Esophagus squamous epithelium (tissue), 5 donors: ENCODE measurements at places on chromosomes 7 and 10.

DNA sequence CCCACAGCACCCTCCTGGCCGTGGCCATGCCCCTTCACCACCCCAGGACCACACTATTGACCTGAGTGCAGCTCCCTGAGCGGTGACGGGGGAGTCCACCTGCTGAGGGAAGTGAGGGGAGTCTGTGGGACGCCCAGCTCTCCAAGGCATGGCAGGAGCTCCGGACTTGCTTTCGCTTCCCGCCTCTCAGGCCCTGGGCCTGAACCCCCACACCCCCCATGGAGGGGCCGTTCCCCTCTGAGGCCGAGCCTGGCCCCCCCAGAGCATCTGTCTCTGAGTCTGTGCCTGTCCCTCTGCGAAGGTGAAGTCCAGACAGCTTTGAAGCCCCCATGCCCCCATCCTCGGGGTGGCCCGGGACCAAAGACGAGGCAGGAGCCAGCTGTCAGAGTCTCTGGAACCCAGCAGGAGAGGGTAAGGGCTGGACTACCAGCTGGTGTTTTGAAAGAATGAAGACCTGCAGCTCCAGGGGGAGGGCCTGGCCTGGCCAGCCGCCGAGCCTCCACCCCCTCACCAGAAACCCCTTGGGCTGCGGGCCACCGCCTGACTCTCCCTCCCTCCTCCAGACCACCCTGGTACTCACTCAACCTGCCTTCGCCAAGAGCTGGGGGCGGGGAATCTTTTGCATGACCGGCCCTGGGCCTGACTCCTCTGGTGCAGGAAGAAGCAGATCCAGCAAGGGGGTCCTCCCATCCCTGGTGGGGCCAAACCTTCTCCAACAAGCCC is 114.0 kb downstream of the PDGFA start:
- DNase-seq, result no peak

- DNase-seq, result no peak
Measured at GRCh38 chr7:381211-382042, 91.5 kb downstream of the FOXL3 start.

DNA sequence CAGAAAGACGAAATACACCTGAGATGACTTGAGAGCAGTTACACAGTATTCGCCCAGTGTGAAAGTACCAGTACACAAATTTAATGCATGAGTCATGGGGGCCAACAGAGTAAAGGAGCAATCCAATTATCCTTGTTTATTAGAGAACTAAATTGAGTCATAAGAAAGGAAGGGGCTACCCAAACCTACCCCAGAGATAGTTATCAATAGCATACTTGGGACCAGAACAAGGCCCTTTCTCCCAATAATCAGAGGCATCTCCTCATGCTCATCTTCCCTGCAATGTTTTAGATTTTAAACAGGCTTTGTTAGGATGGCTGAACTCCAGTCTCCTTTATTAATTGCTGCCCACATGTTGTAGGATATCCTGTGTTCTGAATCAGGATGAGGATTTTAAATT is 239.7 kb upstream of the LRGUK start:
- no peak for DNase-seq

DNA sequence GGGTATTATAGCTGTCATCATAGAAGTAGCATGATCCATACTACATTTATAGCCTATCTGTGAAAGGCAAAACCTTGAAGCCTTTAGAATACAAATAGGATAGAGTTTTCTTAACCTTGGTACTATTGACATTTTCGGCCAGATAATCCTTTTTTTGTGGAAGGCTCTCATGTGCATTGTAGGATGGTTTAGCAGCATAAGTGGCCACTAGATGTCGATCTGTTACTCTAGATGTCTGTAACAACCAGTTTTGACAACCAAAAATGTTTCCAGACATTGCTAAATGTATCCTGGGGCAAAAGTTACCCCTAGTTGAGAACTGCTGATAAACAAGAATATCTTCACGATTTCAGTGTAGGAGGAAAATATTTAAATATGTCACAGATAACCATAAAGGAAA is 319.4 kb upstream of the GALNT17 start:
- DNase-seq, result no peak

DNA sequence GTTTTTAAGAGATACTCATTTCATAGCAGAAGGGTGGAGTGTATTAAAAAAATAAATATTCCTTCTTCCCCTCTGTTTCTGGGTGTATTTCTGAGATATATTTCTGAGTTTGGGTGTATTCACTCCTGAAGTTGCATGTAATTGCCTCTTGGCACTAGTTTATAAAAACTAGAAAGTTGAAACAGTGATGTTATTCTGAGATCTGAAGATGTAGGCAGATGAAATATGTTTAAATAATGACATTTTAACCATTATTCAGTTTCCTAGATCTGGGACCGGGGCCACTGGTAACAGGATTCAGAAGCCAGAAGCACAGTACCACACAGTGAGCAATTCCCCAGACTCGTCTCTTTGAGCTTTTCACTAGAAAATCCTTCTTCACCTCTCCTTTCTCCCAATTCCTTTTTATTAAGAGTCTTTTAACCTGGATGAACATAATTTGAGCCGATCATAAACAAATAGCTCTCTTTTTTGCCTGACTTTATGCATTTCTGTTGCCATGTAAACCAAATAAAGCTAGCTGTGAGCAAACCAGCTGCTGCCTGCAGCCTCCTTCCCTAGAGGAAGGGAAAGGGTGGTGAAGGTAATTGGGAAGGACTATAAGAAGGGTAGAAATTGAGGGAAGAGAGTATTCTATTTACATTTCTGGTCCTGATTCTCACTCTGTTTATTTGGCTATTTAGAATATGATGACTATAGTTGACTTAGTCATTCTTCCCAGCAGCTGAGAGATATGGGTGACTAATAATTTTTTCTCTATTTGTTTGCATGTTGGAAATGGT is 101.8 kb upstream of the STRIP2 start:
- DNase-seq, result no peak

DNA sequence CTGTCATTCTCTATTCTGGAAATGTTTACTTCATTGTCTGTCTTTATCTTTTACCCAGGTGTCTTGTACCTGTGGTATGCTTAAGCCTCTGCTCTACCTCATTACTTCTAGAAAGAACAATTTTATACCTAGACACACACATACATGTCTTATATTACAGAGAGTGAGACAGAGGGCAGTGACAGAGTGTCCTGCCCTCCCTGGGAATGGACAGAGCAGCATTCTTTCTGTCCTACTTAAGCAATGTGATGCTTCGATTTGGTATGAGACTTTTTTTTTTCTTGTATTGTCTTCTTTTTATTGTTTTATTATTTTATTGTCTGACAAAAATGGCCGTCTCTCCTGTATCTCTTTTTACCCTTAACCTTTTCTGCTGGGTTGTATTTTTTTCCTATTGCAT is 286.1 kb downstream of the EXOC4 start:
- no peak for DNase-seq

GRCh38 chr10:84783909-84784308 is 455.5 kb downstream of the CCSER2 start:
- no peak for DNase-seq

DNA sequence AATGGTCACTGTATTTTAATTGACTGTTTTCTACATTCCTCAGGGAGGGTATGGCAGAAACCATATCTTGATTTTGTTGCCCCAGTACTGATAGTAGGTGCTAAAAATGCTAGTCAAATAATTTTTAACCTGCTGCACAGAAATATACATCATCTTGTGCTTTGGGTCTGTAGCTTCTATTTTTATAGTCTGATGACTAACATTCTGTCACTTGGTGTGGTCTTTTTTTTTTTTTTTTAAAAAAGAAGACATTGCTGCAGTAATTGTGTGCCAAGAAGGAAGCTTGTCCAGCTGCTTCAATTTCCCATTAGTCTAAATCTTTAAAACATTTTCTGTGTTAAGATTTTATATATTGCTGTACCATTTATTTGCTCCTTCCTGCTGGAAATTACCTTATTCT is 83.6 kb downstream of the ICA1 start:
- DNase-seq, result no peak

- no peak for DNase-seq
Measured at GRCh38 chr10:34229917-34230316, 585.2 kb downstream of the PARD3 start.

DNA sequence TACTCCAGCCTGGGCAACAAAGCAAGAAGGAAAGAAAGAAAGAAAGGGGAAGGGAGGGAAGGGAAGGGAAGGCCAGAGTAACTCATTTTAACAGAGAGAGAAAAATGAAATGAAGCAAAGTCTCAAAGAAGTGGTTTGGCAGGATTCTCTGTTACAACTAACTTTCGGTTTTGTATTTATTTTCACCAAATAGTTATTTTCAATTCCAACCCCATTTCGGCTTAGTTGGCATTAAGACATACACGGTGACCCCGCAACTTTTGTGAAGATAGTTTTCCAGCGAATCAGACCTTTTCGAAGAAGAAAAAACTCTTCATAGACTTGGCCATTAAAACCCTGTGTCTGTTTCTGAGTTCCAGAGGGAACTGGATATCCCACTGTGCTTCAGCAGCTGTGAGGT is 45.2 kb upstream of the LYZL2 start:
- no peak for DNase-seq

DNA sequence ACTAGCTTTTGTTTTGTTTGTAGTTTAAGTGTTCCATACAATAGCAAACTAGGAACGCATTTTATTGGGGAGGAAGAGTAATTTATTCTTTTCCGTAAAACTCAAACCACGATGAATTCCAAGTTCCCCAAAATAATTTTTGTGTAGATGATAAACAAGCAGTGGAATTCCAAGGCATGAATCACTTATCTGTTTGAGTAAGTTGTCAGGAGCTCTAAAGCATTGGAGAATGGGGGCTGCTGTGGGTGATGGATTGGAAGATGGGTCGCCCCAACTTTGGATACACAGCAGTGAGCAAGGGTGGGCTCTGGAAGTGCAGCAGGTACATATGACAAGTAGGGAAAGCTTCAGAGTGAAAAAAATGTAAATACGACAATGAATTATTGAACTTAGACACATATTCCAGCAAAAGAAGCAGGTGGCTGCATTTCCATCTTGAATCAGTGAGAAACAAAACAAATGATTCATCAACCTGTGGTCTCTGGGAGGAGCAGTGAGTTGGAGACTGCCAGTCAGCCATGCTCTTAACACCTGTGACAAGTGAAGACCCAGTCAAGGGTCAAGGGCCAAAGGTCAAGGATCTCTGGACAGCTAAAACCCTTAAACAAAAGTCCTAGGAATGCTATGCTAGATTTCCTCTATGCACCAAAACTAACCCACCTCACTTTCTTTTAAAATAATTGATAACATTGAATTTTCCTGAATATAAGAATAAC is 34.2 kb upstream of the ADRB1 start:
- no peak for DNase-seq

DNA sequence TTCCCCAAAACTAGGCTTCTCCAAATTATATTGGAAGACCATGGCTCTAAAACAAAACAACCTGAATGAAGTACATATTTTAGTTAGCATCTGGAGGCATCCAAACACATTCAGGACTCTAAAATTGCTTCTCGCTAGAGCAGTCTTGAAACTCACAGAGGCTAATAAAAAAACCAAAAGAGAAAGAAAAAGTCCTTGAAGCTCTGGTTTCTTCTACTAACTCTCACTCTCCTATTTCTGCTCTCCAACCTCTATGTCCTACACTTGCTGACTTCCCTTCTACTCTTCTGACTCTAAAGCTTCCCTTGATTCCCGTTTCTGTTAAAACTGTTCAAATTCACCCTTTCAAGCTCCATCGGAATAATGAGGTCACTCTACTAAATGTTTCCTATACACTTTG is 370.7 kb upstream of the HPS1 start:
- DNase-seq, result no peak

GRCh38 chr10:22443175-22443901 is 98.0 kb downstream of the SPAG6 start:
- no peak for DNase-seq

- DNase-seq, result no peak
Measured at GRCh38 chr10:71176661-71177060, 35.7 kb upstream of the UNC5B start.

- no peak for DNase-seq
Measured at GRCh38 chr10:49448924-49449323, 53.0 kb upstream of the DRGX start.

GRCh38 chr10:56836659-56837058 is 475.6 kb upstream of the ZWINT start:
- no peak for DNase-seq

DNA sequence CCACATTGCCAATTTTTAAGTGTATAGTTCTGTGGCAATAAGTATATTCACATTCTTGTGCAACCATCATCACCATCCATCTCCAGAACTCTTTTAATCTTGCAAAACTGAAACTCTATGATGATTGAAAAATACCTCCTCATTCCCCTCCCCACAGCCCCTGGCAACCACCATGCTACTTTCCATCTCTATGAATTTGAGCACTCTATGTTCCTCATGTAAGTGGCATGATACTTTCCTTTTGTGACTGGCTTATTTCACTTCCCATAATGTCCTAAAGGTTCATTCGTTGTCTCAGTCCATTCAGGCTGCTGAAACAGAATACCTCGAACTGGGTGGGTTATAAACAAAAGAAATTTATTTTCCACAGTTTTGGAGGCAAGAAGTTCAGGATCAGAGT is 23.4 kb upstream of the EGR2 start:
- DNase-seq, result no peak

GRCh38 chr10:11093771-11094736 is 76.4 kb downstream of the CELF2 start:
- no peak for DNase-seq

DNA sequence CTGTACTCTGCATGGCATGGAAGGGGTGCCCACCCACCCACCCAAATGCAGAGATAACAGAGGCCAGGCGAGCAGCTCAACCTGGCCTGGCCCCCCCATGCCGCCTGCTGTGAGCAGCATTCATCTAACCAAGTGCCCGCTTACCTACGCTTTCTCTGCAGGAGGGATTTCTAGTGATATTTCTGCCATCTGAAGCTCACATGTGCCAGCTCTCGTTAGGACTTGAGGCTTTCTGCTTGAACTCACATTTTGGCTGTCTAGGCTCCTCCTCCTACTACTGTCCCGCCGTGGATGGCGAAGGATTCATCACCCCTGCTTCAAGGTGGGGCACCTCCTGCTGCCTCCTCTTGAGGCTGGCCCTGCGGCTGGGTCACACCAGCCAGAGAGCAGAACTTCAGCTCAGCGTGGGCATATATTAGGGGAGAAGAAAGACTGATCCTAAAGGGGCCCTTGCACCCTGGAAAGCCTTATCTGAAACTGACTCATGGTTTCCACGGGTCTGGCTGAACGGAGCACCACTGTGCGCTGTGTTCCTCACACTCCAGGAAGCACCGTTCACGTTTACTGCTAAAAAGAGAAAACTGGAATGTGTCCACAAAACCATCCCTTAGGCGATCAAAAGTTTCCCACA is 45.5 kb downstream of the CTBP2 start:
- DNase-seq, result no peak
